ENCODE measurements at places on chromosomes 4 and X. TPM values are rescaled to one million over a fixed set of nuclear protein-coding genes. Genes with fewer than 3 reads are reported as not detected.

The TECRL gene
- not detected for total RNA-seq

The SPP1 gene
- 0.72 TPM for total RNA-seq

The FUNDC1 gene
- 18.6 TPM for total RNA-seq

The RTL3 gene
- not detected for total RNA-seq

The ANXA10 gene
- total RNA-seq, result 7.0 TPM

The FAM133A gene
- 0.45 TPM for total RNA-seq

The METAP1 gene
- 57.5 TPM for total RNA-seq

The UGT8 gene
- total RNA-seq, result 0.27 TPM

The RPS6KA6 gene
- total RNA-seq, result 4.2 TPM

The GLRA3 gene
- not detected for total RNA-seq

The PHOX2B gene
- not detected for total RNA-seq

The FATE1 gene
- total RNA-seq, result not detected

The GRIA2 gene
- total RNA-seq, result not detected

The RBM46 gene
- not detected for total RNA-seq

The FABP2 gene
- total RNA-seq, result not detected

The GLRB gene
- total RNA-seq, result 3.0 TPM

The SPATA4 gene
- not detected for total RNA-seq

The SH2D1A gene
- total RNA-seq, result not detected

The TCEAL5 gene
- total RNA-seq, result not detected

The APLN gene
- total RNA-seq, result 0.54 TPM

Measured in fibroblast of the aortic adventitia (primary cell).